ENCODE measurements at places on chromosomes 4 and X. TPM values are rescaled to one million over a fixed set of nuclear protein-coding genes. Genes with fewer than 3 reads are reported as not detected.

GRCh38 chrX:24491741-24492140, 26.7 kb downstream of the PDK3 start:
- DNase-seq = no peak

DNA sequence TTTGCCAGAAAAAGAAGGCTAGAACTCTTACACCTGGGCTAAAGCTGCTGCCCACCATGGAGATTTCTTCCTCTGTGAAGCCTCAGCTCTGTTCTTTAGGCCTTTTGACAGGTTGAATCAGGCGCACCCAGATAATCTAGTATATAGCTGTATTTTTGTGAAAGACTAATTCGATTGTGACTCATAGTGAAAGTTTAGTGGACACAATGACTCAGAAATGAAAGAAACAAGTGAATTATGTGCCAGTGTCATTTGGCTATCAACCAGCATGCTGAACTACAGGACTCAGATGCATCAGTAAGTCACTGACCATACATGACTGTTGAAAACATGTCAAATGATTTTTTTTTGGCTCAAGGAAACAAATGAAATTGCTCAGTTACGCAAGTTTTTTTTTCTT, 425.4 kb downstream of the SLITRK2 start:
- no peak for DNase-seq

GRCh38 chr4:116982656-116983055, 102.7 kb downstream of the TRAM1L1 start:
- DNase-seq = no peak

DNA sequence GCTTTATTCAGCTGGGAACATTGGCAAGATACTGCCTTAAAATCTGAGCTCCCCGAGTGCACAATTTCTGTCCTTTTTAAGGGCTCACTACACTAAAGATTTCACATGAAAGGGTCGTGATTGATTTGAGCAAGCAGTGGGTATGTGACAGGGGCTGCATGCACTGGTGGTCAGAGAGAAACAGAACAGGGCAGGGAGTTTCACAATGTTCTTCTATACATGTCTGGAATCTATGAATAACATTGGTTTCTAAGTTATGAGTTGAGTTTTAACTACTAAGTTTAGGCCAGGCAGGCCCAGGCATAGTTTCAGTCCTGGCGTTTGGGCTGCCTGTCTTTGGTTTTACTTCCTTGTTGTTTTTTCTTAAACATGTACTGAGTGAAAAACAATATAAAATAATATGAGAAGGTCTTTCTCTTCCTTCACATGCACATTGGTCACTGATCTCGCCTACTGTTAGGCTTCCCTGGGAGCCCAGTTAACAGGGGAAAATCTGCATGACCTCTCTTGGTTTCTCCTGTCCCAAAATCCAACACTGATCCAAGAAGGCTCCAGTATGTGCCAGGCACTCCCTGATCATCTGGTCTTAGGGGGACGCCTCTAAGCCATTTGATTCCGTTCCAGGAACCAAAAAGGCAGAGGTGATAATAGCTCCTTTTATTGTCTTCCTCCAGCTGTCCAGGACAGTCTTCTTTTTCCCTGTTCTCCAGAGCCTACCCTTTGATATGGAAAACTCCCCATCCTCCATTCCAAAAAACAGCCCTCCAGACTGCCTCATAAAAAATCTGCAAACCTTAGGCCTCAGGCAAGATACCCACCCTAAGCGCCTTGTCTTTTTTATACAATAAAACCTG, at the start of gene UGT2B17:
UGT2B17 (minus strand) TSS at position 51 of the 854 bp plus-strand sequence. CDS start 7,838 bp downstream, outside the sequence.
- no peak for DNase-seq

- DNase-seq = no peak
These were observed 24.0 kb downstream of the INTS6L start for GRCh38 chrX:135544338-135544948.

The CWH43 gene
- not detected for total RNA-seq

The PAK3 gene
- 7.5 TPM for total RNA-seq

The UGT2B7 gene
- not detected for total RNA-seq

The MAGEA2B gene
- total RNA-seq = not detected

The FRMPD3 gene
- 0.59 TPM for total RNA-seq

The IQCM gene
- total RNA-seq = not detected

The TCEAL5 gene
- total RNA-seq = not detected
